Subcutaneous adipose tissue (tissue), 4 donors: ENCODE measurements at places on chromosomes 12 and 14. TPM values are rescaled to one million over a fixed set of nuclear protein-coding genes. Genes with fewer than 3 reads are reported as not detected.

The HOTAIR gene
- total RNA-seq: 0.34 TPM

The SRSF9 gene
- total RNA-seq: 61.4 TPM

The PTPRQ gene
- total RNA-seq: 3.1 TPM

The DAZAP2 gene
- total RNA-seq: 227 TPM

The ZNF384 gene
- total RNA-seq: 22.8 TPM

The C12orf54 gene
- not detected for total RNA-seq

The GPR68 gene
- 2.2 TPM for total RNA-seq

The PRICKLE1 gene
- 5.3 TPM for total RNA-seq

The TESPA1 gene
- not detected for total RNA-seq

The IFNG-AS1 gene
- 0.68 TPM for total RNA-seq

The VRTN gene
- not detected for total RNA-seq

The TMEM260 gene
- total RNA-seq: 25.8 TPM

The GPRC5D gene
- total RNA-seq: 1.8 TPM

The SERPINA1 gene
- 10.4 TPM for total RNA-seq

The ANKS1B gene
- total RNA-seq: 7.5 TPM

The GPD1 gene
- 3,983 TPM for total RNA-seq

The CLEC4C gene
- total RNA-seq: not detected

The ABCC9 gene
- 57.8 TPM for total RNA-seq

The EPYC gene
- total RNA-seq: not detected

The PCBP2 gene
- total RNA-seq: 734 TPM

The ISCA2 gene
- total RNA-seq: 11.2 TPM

The EXOC3L4 gene
- not detected for total RNA-seq

The DCN gene
- total RNA-seq: 3,671 TPM

The RPGRIP1 gene
- total RNA-seq: 0.16 TPM
